NCI-H2081 (cell line): ENCODE measurements at places on chromosomes 6 and 20.

GRCh38 chr20:62370115-62370806 is 3.1 kb upstream of the LAMA5 start:
- DNase-seq: no peak

DNA sequence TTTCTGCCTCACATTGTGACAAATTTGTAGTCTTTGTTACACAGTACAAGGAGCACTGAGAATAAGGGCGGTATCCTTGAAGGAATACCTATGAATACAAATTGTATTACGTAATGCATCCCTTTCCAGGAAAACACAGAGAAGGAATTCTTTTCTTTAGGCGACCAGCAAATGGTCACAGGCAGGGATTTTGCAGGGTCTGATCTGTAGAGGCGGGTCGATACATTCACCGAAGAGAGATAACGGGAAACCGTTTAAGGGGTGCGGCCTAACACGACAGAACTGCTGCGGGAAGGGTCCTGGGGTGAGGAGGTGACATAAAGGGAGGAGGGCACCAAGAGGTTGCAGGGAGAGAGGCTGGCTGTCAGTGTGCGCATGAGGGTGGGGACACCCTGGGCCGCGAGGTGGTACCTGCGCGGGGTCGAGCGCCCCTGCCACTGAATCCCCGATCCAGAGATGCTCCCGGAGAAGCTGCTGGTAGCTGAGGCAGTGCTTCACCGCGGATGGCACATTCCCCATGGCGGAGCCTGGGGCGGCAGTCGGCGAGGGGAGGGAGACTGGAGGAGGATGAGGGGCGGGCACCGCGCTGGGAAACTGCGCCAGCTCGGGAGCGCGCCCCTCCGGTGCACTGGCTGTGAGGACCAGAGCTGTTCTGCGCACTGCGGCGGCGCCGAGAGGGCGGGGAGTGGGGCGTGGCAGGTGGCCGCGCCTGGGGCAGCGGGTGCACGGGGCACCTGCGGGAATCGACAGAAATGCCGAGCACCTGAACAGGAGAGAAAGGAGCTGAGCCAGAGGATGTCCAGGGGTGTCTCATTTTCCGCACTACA is at the start of gene HMGCLL1:
TSS of gene HMGCLL1 (minus strand) at position 656 of the 827 bp plus-strand sequence. CDS start at position 519, 137 bp downstream.
- peak; percentile 81 for DNase-seq

DNA sequence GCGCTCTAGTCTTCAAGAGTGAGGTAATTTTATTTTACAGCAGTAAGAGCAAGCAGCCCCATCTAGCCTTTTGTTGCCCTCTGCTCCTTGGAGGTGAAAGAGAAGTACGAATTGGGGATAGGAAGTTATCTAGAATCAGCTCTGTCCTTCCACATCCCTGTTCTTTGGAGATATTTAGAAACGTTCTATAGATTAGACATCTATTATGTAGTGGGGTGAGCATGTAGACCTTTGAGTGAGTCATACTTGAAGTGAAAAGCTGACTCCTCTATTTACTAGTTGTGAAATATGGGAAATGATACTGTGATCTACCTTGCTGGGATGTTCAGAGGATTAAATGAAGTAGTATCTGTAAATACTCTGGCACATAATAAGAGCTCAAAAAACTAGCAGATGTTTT is 36.0 kb upstream of the SLC35D3 start:
- DNase-seq: no peak

DNA sequence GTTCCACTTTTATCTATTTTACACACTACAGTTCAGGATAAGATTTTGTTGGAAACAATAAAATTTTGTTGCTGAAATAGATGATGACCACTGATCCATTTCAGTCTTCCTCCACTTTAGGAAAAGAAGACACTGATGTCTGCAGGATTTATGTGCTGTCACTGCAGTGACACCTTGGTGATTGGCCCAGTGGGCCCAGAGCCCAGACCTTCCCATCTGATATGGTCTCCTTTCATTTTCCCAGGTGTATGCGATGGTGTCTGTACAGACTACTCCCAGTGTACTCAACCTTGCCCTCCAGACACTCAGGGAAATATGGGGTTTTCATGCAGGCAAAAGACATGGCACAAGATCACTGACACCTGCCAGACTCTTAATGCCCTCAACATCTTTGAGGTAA is 19.6 kb upstream of the ADGRF4 start:
- no peak for DNase-seq

GRCh38 chr6:161115468-161115867 is 123.9 kb downstream of the MAP3K4 start:
- no peak for DNase-seq
